ENCODE measurements at places on chromosomes 6 and 20. TPM values are rescaled to one million over a fixed set of nuclear protein-coding genes. Genes with fewer than 3 reads are reported as not detected.
A peak's percentile ranks its signal among the peaks of the same experiment; 100 is the strongest.

SAMD3 gene
- total RNA-seq: 4.0 TPM

ARMH2 gene
- total RNA-seq: not detected

SLC35A1 gene
- 8.0 TPM for total RNA-seq

HLA-F gene
- total RNA-seq: 500 TPM

ABHD16B gene
- not detected for total RNA-seq

SASH1 gene
- 16.5 TPM for total RNA-seq

RANBP9 gene
- 35.2 TPM for total RNA-seq

DNA sequence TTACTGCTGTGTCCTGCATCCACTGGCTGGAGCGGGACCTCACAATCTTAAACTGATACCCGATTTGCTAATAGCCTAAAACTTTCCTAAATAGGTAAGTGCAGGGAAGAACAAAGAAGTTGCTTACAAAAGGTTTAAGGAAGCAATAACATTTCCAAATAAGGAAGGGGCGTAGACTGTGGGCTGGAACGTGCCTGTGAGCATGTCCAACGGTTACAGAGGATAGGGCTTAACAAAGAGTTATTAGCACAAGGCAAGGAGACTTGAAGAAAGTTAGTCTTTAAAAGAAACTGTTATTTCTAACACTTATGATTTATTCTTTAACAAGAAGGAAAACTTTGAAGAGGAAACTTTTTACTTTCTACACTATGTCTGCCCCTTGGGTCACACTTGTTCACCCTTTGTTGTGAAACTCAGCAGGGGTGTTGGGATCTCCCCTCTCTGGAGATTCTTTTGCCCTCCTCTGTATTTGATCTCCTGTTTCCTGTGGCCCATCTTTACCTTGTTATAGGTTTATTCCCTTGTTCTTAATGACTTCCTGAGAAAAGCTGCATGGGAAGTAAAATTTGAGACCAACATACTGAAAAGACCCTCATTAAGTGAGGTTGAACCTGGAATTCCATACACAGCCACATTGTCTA, 28.7 kb downstream of the KAT14 start:
- H3K4me1 ChIP-seq: peaks cover 25% of the 10 kb centered on the region
- DNase-seq: peak; percentile 46
- H3K27me3 ChIP-seq: no peaks in the 10 kb centered on the region
- peaks cover 6% of the 10 kb centered on the region for H3K36me3 ChIP-seq
- no peak overlapping the region for H3K4me3 ChIP-seq

DNA sequence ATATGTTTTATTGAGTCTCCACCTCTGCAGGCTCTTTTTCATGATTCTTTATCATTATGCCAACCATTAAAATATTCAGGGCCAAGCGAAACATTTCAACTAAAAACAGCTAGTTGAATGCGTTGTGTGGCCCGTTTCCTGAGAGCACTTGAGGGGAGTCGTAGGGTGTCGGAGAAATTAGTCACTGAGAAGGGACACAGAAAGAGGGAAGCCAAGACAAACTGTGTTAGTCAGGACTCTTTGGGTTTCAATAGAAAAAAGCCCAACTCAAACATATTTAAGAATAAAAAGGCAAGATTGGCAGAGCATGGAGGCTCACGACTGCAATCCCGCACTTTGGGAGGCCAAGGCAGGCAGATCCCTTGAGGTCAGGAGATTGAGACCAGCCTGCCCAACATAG, 58.9 kb downstream of the MAFB start:
- H3K4me1 ChIP-seq: no peaks in the 10 kb centered on the region
- no peak overlapping the region for H3K27ac ChIP-seq
- no peaks in the 10 kb centered on the region for H3K27me3 ChIP-seq

DNA sequence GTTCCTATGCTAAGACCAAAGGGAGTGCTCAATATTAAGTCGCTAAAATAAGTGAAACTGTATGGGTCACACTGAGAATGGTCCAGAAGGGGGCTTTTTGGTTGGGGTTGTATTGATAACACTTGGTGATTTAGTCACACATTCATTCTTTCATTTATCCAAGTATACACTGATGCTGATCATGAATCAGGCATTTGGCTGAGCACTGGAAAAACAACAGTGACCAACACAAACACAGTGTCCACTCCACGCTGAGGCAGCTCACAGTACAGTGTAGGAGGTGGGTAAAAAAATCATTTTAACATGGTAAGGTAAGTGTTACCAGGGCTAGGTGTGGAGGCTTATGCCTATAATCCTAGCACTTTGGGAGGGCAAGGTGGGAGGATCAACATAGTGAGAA, 9.2 kb upstream of the FAM83C start:
- H3K4me1 ChIP-seq: peaks cover 10% of the 10 kb centered on the region
- H3K4me3 ChIP-seq: no peak overlapping the region
- H3K27me3 ChIP-seq: no peaks in the 10 kb centered on the region
- DNase-seq: no peak
- no peak overlapping the region for H3K27ac ChIP-seq

DNA sequence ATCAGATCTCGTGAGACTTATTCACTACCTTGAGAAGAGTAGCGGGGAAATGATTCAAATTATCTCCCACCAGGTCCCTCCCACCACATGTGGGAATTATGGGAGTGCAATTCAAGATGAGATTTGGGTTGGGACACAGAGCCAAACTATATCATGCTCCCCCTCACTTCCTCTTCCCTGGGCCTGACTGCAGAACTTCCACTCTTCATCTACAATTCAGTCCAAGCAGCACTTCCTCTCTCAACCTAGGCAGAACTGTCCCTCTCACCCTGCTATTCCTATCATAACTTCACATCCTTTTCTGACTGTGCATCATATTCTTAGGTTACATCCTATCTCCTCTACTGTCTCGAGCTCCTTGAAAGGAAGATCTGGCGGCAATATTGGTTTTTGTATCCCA, 184.0 kb upstream of the HDDC2 start:
- H3K4me3 ChIP-seq: no peak overlapping the region
- H3K36me3 ChIP-seq: no peaks in the 10 kb centered on the region
- no peak for DNase-seq
- H3K27me3 ChIP-seq: no peaks in the 10 kb centered on the region
- H3K4me1 ChIP-seq: no peaks in the 10 kb centered on the region

GRCh38 chr20:5474646-5475550, 158.1 kb upstream of the PROKR2 start:
- H3K4me3 ChIP-seq: no peak overlapping the region
- no peaks in the 10 kb centered on the region for H3K36me3 ChIP-seq
- H3K27ac ChIP-seq: no peak overlapping the region
- H3K4me1 ChIP-seq: no peaks in the 10 kb centered on the region
- no peak for DNase-seq
- no peaks in the 10 kb centered on the region for H3K27me3 ChIP-seq

- no peaks in the 10 kb centered on the region for H3K36me3 ChIP-seq
- no peak overlapping the region for H3K27ac ChIP-seq
- DNase-seq: no peak
- H3K4me3 ChIP-seq: no peak overlapping the region
- H3K27me3 ChIP-seq: peaks cover 30% of the 10 kb centered on the region
- H3K4me1 ChIP-seq: no peaks in the 10 kb centered on the region
These were observed 25.2 kb upstream of the HLA-DOA start for GRCh38 chr6:33034554-33034953.

- H3K27ac ChIP-seq: no peak overlapping the region
- H3K36me3 ChIP-seq: no peaks in the 10 kb centered on the region
- H3K4me1 ChIP-seq: no peaks in the 10 kb centered on the region
- no peaks in the 10 kb centered on the region for H3K27me3 ChIP-seq
- H3K4me3 ChIP-seq: no peak overlapping the region
These were observed 64.4 kb upstream of the MAFB start for GRCh38 chr20:40753472-40753871.

DNA sequence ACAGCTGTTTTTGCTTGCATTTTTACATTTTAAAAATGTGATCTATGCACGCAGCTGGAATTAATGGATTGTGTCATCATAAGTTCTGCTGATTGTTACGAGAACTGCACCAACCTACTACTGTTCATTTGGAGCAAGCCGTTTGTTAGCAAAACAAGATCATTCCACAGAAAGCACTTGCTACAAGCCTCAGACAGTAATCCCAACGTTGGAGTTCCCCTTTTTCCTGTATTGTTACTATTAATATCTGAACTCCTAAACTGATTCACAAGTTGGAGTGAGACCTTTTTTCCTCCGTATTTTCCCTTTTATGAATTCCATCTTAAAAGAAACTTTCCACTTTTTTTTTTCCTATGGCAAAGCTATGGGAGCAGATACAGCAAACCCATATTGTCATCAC, 3.5 kb downstream of the TENT5A start:
- H3K36me3 ChIP-seq: no peaks in the 10 kb centered on the region
- no peaks in the 10 kb centered on the region for H3K27me3 ChIP-seq
- peaks cover 39% of the 10 kb centered on the region for H3K4me1 ChIP-seq

DNA sequence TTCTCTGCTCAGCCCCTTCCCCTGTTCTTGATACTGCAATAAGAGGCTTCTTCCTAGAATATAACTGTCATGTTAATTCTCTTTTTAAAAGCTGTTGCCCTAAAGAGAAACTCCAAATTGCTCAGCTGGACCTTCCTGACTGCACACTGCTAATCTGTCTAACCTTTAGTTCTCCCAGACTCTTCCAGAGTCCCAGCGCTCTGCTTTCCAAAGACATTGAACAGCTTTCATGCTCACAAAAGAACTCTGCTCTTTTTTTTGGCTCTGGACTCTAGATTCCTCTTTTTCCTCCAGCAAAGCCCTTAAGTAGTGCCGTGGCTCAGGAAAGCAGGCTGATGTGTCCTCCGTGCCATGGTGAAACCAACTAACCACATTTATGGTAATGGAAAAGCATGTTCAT, 356.6 kb upstream of the RSPO3 start:
- no peaks in the 10 kb centered on the region for H3K36me3 ChIP-seq
- no peaks in the 10 kb centered on the region for H3K4me1 ChIP-seq
- no peak overlapping the region for H3K4me3 ChIP-seq
- no peak overlapping the region for H3K27ac ChIP-seq

DNA sequence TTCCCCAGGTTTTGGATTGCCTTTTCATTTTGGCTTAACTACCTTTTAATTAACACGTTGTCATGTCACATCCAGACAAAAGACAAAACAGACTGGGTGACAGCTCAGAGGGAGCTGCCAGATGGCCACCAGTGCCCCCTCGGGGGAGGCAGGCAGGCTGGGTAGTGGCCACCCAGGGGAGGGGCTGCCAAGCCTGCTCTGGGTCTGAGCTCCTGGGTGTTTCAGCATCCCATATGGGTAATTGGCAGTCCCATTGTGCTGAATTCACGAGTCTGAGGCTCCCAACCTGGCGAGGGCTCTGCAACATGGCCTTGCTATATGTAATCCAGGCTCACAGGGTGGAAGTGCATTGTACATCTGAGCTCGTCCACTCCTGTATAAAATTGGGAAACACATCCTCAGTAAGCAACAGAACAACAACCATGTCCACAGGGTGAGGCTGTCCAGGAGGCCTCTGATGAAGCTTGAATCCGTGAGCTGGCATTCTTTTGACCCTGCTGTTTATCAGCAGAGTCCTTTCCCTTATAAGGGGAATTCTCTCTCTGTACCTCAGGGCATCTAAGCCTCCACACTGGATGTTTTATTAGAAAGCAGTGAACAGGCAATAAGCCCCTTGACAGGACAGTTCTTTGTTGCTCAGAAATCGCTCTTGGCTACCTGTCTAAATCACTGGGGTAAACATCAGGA, 111.7 kb upstream of the SLC22A23 start:
- DNase-seq: no peak
- no peaks in the 10 kb centered on the region for H3K27me3 ChIP-seq
- H3K4me3 ChIP-seq: no peak overlapping the region
- no peaks in the 10 kb centered on the region for H3K36me3 ChIP-seq

GRCh38 chr6:36701401-36701991, 3.9 kb downstream of the RAB44 start:
- no peak overlapping the region for H3K4me3 ChIP-seq
- H3K27me3 ChIP-seq: no peaks in the 10 kb centered on the region
- H3K4me1 ChIP-seq: no peaks in the 10 kb centered on the region
- H3K36me3 ChIP-seq: no peaks in the 10 kb centered on the region
- no peak overlapping the region for H3K27ac ChIP-seq
- DNase-seq: no peak

DNA sequence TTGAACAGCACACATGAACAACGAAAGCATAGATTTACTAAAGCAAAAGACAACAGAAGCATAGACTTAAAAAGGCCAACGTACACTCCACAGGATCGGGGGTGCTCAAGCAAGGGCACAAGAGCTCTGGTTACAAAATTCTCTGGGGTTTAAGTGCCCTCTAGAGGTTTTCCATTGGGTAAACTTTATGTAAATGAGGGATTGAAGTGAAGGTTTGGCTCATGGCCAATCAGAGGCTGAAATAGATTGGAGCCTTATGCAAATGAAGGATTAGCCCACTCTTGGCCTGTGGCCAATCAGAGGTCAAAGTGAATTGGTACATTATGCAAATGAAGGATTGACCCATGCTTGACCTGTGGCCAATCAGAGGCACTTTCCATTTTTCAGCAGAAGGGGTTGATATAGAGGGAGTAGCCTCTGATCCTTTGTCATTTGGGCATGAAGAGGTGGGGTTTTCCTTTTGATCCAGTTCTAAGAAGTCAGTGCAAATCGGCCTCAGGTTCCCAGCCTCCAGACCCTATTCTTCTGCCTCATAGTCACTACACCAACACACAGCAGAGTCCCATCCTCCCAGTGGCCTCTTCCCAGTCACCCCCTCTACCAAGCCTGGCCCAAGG, 244.9 kb downstream of the THBS2 start:
- no peaks in the 10 kb centered on the region for H3K36me3 ChIP-seq
- H3K4me3 ChIP-seq: no peak overlapping the region
- no peaks in the 10 kb centered on the region for H3K27me3 ChIP-seq
- no peak overlapping the region for H3K27ac ChIP-seq

GRCh38 chr6:98832284-98833056, 1.9 kb upstream of the POU3F2 start:
- H3K27ac ChIP-seq: no peak overlapping the region
- DNase-seq: no peak

- no peak overlapping the region for H3K4me3 ChIP-seq
- no peaks in the 10 kb centered on the region for H3K36me3 ChIP-seq
- H3K27ac ChIP-seq: no peak overlapping the region
These were observed 224.9 kb upstream of the OPRM1 start for GRCh38 chr6:153814136-153814535.

GRCh38 chr6:169847141-169847674, 95.8 kb downstream of the ERMARD start:
- H3K36me3 ChIP-seq: no peaks in the 10 kb centered on the region
- H3K27me3 ChIP-seq: no peaks in the 10 kb centered on the region
- no peaks in the 10 kb centered on the region for H3K4me1 ChIP-seq
- no peak overlapping the region for H3K27ac ChIP-seq
- H3K4me3 ChIP-seq: no peak overlapping the region
- DNase-seq: no peak

- no peaks in the 10 kb centered on the region for H3K27me3 ChIP-seq
- H3K4me1 ChIP-seq: no peaks in the 10 kb centered on the region
- no peak overlapping the region for H3K4me3 ChIP-seq
These were observed 16.8 kb downstream of the IL22RA2 start for GRCh38 chr6:137156650-137157049.

GRCh38 chr6:122853259-122853995, 64.4 kb downstream of the SMPDL3A start:
- no peak overlapping the region for H3K27ac ChIP-seq
- no peaks in the 10 kb centered on the region for H3K4me1 ChIP-seq
- H3K4me3 ChIP-seq: no peak overlapping the region
- DNase-seq: no peak
- H3K27me3 ChIP-seq: no peaks in the 10 kb centered on the region
- H3K36me3 ChIP-seq: no peaks in the 10 kb centered on the region

DNA sequence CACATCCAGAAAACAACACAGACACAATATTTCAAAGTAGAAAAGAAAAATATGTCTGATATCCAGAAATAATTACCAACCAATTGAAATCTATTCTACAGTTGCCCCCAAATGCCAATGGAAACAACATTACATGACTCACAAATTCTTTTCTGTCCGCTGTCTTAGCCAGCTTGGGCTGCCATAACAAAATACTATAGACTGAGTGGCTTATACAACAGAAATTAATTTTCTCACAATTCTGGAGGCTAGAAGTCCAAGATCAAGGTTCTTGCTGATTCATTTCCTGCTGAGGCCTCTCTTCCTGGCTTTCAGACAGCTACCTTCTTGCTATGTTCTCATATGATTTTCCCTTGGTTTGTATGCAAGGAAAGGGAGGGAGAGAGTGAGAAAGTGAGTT, 698.1 kb downstream of the DHX35 start:
- no peak overlapping the region for H3K27ac ChIP-seq
- no peaks in the 10 kb centered on the region for H3K36me3 ChIP-seq
- H3K27me3 ChIP-seq: no peaks in the 10 kb centered on the region

Measured in transverse colon (tissue), 4 donors.